ENCODE measurements at places on chromosomes 6 and 20.

- no peak for DNase-seq
Observed at GRCh38 chr6:11888727-11889126, 110.1 kb upstream of the ADTRP start.

- no peak for DNase-seq
Observed at GRCh38 chr6:157613011-157613522, 210.0 kb upstream of the SNX9 start.

DNA sequence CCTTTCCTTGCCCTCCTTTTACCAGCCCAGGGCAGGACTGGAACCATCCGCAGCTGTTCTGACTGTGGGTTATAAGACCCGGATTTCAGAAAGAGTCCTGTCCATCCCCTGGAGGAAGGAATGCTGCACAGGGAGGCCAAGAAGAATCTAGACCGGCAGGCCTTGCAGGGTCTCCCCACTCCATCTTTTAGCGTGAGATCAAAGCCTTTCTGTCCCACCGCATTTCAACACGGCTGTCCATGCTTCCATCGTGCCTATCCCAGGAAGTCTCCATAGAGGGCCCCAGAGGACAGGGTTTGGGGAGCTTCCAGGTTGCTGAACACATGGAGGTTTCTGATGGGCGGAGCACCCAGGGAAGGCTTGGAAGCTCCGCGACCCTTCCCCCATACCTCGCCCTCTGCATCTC is 79.3 kb upstream of the AGPAT4 start:
- DNase-seq: no peak

- DNase-seq: no peak
Observed at GRCh38 chr20:18138639-18139583, 1.2 kb downstream of the KAT14 start.

- DNase-seq: no peak
Observed at GRCh38 chr20:47230811-47231256, 125.7 kb downstream of the ZMYND8 start.
